NCI-H526 treated with DMSO at 0.1 percent for 48 hours (cell line): ENCODE measurements at places on chromosomes 12 and 14.

DNA sequence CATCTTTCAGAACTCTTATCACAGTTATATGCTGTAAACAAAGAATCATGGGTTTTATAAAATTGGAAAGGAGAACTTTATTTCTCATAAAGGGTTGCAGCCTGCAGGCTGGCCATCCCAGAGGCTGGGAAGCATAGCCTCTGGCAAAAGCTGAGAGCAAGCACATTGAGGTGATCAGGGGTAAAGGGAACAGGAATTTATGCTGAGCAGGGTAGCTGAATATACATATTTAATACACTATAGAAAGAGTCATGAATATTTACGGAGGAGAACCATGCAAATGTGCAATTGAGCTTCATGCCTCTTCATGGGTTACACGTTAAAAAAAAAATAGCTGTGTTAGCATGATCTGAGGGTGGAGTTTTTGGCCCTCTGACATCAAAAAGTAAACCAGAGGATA lies 653.3 kb downstream of the NRXN3 start:
- DNase-seq = no peak

DNA sequence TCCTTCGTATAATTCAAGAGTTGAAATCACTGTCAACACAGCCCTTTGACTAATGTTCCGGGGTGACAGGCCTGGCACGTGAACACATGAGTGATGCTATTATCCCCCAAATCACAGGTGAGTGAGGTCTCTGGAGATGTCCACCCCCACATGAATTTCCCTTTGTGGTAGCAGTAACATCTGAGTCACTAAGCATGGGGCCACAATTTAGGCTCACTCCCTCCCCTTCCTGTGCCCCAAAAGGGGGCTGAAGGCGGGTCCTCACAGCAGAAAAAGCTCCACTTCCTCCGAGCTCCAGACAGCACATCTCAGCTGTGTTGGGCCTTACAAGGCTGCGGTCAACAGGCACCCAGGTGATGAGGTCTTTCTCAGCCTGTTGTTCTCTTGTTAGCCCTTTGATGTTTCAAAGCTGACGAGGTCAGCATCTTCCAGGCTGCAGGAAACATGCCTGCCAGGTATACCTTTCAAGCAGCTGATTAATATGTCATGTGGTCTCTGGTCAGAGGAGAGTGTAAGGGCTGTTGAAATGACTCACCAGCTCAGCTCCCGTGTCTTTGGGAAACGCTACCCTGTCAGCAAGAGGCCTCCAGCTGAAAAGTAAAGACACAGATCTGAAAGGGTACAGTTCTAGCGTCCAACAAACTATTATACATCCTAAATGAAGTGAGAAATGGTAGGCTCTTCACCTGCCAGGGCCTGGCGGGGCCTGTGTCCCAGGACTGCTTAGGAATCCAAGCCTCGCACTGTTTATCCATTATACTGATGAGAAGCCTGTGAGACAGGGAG lies 107.3 kb downstream of the ZFP36L1 start:
- DNase-seq = no peak

- no peak for DNase-seq
Measured at GRCh38 chr12:106001837-106002218, 136.9 kb downstream of the NUAK1 start.

GRCh38 chr14:26209699-26210098 lies 388.1 kb downstream of the NOVA1 start:
- no peak for DNase-seq

- no peak for DNase-seq
Measured at GRCh38 chr14:81767266-81767995, 233.8 kb upstream of the SEL1L start.

DNA sequence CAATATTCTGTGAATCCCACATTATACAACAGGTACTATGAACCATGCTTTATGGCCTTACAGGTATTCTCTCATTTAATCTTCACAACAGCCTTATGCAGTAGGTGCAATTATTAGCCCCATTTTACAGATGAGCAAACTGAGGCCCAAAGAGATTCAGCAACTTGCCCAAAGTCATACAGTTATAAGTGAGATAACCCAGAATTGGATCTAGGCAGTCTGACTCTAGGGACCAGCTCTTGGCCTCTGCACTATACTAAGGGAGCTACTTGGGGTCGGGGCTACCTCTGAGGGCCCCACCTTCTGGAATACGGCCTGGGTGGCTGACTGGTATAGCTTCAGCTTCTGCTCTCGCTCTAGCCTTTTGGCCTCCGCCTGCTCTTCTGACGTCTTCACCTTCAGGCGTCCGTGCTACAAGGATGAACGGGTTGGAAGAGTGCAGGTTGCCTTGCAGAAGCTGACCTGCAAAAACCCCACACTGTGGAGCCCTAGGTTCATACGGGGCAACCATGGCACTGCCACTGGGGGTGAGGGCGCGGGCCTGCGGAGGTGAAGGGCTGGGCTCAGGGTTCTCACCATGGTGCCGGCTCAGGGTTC lies 762 bp downstream of the RABGGTA start:
- DNase-seq = peak; percentile 51

DNA sequence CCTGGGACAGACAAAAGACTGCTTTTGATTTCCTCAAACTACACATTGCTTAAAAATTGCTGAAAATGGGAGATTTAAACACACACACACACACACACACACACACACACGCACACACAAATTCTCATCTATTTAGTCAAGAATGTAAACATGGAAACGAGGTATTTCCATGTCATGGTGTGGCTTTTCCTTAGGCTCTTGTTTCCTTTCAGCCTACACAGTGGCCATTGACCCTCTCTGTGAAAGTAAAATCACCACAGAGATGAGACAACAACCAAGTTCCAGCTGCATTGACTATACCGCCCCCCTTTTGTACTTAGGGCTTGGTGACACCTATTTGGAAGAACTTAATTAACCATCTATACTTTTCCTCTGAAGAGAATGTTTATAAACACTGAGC lies 41.9 kb downstream of the TTC8 start:
- no peak for DNase-seq

DNA sequence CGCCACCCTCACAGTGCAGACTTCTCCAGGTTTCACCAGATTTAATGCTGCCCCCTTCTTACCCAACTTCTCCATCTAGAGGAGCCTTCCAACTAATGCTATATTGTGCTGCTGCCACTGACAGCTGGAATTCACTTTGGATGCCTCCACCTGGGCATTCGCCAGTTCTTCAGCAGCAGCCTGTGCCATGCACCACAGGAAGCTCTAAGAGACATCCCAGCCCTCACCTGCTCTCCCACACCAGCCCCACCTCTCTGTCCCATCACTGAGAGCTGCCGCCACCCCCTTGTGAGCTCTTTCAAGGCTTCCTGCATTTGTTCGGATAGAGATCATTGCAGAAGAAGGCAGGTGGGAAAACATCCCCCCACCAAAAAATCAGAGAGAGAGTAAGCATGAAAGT lies 4.6 kb upstream of the KRT2 start:
- no peak for DNase-seq

DNA sequence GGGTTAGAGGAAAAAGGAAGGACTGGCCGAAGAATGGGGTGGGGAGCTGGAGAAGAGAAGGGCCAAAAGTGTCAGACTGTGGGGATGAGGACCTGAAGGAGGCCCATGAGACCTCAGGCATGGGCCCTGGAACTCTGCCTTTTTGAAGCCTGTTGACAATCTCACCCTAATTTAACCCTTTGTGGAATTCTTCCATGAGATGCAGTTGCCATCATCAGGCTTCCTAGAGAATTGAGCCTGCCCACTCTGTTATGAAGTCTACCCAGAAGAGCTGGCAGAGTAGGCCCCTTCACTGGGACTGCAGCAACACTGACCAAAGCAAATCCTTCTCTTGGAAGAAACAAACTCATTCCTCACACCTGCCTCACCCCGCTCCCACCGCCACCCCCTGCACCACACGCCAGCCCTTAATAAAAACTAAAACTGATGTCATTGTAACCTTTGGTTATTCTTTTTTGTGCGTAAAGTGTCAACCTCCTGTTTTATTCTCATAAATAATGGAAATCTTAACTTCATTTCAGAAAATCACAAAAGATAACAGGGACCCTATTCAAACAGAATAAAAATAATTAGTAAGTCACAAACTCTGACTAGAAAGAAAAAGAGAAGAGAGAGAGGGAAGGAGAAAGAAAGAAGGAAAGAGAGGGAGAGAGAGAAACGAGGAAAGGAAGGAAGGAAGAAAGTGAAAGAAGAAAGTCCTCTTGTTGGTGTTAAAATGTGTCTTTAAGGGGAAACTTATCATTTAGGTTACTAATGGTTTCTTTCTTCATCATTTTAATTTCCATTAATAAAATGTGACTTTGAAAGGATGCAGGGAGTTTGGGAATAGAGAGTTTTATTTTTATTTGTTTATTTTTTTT lies 61.3 kb downstream of the CRADD start:
- no peak for DNase-seq

- DNase-seq = no peak
Measured at GRCh38 chr12:71447691-71448132, 8.1 kb downstream of the LGR5 start.

- no peak for DNase-seq
Measured at GRCh38 chr12:7012024-7012607, 6.2 kb downstream of the LPCAT3 start.

DNA sequence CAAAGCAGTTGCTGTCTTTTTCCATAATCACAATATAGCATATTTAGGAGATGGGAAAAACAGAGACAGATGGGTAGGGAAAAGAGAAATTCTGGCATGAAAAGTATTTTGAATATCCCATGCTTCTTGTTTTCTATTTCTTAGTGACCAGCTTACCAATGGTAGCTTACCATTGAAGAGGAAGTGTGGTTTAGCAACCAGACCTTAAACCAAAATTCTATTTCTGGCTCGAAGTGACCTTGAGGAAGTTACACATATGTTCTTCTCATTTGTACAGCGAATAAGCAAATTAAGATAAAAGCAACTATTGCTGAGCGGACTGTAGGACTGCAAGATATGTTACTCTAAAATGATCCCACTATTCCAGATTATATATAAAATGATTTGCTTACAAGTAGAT lies 82.9 kb downstream of the FGD4 start:
- DNase-seq = no peak

- no peak for DNase-seq
Measured at GRCh38 chr12:52204095-52204930, 12.5 kb upstream of the KRT80 start.

GRCh38 chr14:66508547-66508845 lies 549 bp downstream of the GPHN start:
- DNase-seq = no peak

- DNase-seq = no peak
Measured at GRCh38 chr12:574475-575128, 88.6 kb downstream of the NINJ2 start.

GRCh38 chr12:2477009-2477766 lies 317.6 kb upstream of the FKBP4 start:
- no peak for DNase-seq

DNA sequence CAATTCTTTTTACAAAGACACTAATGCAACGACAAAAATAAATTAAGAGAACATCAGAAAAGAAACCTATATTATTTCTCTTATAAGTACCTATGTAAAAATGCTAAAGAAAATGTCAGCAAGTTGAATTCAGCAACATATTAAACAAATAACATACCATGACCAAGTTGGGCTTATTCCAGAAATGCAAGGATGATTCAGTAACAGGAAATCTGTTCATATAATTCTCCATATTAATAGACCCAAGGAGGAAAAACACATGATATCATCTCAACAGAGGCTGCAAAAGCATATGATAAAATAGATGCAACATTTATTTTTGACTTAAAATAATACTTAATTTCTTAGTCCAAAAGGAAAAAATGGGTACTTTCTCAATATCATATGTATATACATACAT lies 25.1 kb upstream of the GPHB5 start:
- no peak for DNase-seq

DNA sequence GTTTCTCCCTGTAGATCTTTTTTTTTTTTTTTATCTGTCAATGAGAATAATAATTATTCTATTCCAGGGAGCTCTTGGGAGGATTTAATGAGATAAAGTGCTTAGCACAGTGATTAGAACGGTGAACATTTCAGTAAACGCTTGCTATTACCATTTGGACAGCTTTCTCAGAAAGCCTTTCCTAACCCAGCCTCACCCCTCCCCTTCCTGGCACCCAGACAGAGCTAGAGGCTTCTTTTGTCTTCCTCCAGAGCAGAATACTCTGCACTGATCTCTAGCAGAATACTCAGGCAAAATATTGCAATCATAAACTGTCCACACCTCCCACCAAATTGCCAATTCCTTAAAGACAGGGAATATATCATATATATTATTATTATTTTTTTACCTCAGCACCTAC lies 66.6 kb downstream of the ERGIC2 start:
- no peak for DNase-seq

GRCh38 chr12:49750027-49750995 lies 9.0 kb downstream of the TMBIM6 start:
- DNase-seq = no peak

DNA sequence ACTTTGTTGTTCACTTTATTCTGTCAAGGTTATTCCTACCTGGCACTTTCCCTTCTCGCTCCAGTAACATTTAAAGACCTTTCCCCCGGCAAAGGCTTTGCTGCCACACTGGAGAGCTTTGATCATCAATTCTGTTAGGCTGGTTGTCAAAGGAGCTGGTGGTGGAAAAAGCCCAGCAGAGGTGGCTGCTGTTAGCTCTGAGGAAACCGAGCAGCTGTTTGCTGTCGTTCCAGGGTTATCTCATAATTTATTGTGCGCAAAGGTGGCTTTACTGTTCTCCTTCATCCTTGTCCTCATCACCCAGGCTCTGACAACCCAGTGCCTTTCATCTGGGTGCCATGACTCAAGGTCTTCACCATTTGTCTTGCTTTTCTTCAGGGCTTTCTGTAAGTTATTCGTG lies 38.2 kb upstream of the CRADD start:
- no peak for DNase-seq

GRCh38 chr14:58994130-58994529 lies 194.3 kb upstream of the DAAM1 start:
- DNase-seq = no peak

GRCh38 chr12:50708631-50709030 lies 55.3 kb upstream of the ATF1 start:
- no peak for DNase-seq

DNA sequence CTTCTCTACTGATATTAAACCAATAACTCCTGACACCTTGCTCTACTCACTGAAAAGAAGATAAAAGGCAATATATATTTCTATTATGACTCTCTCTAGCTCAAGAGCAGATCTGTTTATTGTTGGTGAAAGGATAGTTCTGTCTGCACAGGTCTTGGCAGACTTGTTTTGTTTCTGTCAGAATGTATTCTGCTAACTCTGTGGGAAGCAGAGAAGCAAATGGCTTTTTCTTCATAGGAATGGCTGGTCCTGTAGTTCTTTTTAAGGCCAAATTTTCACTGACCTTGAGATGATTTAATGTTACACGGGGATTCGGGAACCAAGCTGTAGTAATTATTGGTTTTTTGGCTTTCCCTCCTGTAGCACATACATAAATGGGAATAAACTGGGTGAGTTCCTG lies 512.1 kb downstream of the DIO2 start:
- DNase-seq = no peak

- DNase-seq = peak; percentile 13
Measured at GRCh38 chr12:115507560-115507889, 770.0 kb downstream of the MED13L start.

- no peak for DNase-seq
Measured at GRCh38 chr12:51085757-51086156, 2.4 kb upstream of the CSRNP2 start.

GRCh38 chr12:38890102-38890855 lies 15.1 kb downstream of the CPNE8 start:
- DNase-seq = no peak

- DNase-seq = peak; percentile 27
Measured at GRCh38 chr12:99553461-99553860, 94.1 kb upstream of the GARIN6 start.

GRCh38 chr12:124566161-124566996 lies 1.0 kb downstream of the NCOR2 start:
- peak; percentile 46 for DNase-seq

- peak; percentile 33 for DNase-seq
Measured at GRCh38 chr12:25958428-25959070, at the start of gene RASSF8. RASSF8 (plus strand) TSS chr12:25958682; CDS start chr12:26055344, 96,662 bp downstream.
